ENCODE measurements at places on chromosomes 4 and X.

GRCh38 chrX:7164174-7164573 lies 16.2 kb upstream of the PUDP start:
- DNase-seq: no peak

DNA sequence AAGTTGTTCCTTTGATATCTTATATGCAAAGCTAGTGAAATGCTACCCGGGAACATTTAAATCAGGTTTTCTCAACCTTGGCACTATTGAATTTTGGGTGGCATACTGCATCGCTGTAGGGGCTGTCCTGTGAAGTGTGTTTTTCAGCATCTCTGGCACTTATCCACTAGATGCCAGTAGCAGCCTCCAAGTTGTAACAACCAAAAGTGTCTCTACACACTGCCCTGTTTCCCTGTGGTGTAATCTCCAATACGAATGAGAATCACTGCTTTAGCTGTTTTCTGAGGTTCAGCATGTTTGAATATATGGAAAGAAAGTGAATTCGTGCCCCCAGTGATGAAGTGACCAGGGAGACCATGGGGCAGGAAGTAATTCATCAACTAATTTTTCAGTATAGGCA lies 551.6 kb upstream of the PRKX start:
- no peak for DNase-seq

DNA sequence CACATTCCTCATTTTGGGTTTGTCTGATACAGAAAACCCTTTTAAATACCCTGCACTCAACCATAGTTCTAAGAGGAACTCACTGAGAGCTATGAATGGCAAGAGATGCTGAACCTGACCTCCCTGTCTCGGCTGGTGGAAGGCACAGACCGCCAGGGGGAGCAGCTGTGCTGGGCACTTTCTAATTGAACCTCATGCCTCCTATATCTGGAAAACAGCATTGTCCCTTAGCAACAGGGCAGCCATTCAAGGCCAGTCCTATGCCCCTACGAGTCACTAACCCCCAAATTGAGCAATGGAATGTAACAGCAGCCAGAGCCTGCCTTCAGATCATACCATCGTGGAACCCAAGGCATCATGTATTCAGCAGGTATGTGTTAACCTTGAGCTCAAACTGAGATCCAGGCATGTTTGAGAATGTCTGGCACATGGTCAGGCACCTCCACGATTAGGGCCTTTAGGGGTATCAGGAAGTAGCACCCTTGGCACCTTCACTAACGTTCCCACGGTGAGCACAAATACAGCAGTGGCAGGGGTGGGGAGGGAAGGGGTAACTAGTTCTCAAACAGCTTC lies 5.1 kb downstream of the USP27X start:
- peak; percentile 78 for DNase-seq

GRCh38 chr4:75699299-75699698 lies 25.1 kb upstream of the USO1 start:
- DNase-seq: no peak

- no peak for DNase-seq
Observed at GRCh38 chrX:27815209-27815608, 7.4 kb downstream of the MAGEB10 start.

GRCh38 chrX:118862091-118862490 lies 38.5 kb downstream of the ZCCHC12 start:
- no peak for DNase-seq

GRCh38 chr4:11010624-11011023 lies 326.1 kb upstream of the CLNK start:
- no peak for DNase-seq

DNA sequence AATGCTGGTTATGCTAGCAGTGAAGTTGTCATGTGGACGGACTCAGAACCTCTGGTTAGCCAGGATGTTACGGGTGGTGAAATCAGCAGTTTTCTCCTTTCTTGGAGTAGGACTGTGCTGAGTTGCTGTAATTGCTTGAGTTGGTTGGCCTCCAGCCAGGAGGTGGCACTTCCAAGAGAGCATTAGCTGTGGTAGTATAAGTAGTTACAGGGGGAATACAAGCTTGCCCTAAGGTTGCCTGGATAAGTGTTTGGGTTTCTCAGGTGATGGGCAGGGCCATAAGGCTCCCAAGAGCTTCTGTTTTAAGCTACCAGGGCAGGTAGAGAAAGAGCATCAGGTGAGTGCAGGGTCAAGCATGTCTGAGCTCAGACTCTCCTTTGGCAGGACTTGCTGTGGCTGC lies 103.0 kb downstream of the ZNF518B start:
- no peak for DNase-seq

DNA sequence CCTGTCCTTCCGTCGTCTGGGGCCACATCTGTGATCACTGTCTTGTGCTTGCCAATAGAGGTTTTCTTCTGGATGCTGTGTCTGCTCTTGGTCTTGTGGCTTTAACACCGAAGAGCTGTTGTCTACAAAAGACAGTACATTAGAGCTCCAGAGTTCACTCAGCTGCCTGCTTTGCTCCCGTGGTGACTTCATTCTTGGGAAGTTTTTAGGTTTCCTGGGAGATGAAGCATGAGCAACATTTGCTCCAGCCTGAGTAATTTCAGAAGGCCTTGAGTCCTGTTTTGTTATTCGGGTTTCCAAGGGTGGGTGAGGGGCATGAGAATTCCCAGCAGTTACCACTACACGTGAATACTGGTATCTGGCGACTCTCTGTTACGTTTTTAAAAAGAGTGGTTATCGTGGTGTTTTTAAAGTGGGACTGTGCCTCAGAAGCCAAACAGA lies 189.2 kb downstream of the SHROOM3 start:
- DNase-seq: no peak
